ENCODE measurements at places on chromosomes 1 and 21.

DNA sequence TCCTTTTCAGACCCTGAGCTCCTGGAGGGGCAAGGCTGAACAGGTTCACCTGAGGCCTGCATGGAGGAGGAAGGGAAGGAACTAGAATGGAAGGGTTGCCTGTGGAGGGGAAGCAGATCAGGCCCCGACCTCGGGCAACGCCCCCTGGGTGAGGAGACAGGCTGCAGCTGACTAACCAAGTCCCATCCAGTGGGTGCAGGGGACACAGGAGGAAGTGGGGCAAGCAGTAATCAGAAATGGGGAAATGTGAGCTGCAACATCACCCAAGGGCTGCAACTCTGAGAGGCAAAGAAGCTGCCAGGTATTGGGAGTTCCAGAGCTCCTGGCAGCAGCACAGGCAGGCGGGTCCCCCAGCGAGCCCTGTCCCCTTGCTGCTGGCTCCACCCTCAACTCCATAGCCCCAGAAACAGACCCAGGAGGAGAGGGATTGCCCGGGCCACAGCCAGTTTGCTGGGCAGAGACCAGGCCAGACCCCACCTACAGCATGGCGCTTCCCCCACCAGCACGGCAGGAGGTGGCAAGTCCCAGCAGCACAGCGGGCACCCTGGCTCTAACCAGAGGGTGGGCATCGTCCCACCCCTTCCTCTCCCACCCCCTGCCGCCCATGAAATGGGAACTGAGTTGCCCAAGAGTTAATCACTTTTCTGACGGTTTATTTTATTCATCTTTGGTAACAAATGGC, 38.5 kb downstream of the MRPL37 start:
- DNase-seq, result no peak

GRCh38 chr1:101995984-101996745, 561 bp downstream of the OLFM3 start:
- peak; percentile 10 for DNase-seq

- no peak for DNase-seq
These were observed 6.1 kb upstream of the AGO3 start for GRCh38 chr1:35924838-35925237.

DNA sequence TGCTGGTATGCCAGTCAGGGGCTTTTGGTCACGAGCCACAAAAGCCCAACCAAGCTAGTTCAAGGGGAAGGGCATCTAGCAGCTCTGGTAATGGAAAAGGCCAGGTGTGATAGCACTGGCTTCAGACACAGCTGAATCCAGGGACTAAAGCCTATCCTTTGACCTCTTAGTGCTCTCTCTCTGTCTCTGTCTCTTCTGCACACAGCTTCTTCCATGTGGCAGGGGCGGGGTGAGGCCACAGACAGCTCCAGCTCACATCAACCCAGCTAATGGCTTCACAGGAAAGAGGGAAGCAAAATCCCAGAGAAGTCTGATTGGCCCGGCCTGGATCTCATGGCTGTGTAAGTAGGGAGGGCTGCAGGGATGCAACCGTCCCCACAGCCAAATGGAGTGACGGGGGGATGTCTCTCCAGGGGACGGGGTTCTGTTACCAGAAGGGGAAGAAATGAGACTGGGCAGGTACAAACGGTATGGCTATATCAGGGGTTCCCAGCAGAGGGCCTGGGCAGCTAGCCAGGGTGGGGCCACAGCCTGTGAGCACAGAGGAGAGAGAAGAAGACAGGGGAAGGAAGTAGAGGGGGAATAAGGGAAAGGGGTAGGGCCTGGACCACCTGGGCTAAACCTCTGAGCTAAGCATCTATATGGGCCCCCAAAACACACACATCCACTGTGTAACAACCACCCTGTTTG, 42.4 kb downstream of the FBXO2 start:
- no peak for DNase-seq

DNA sequence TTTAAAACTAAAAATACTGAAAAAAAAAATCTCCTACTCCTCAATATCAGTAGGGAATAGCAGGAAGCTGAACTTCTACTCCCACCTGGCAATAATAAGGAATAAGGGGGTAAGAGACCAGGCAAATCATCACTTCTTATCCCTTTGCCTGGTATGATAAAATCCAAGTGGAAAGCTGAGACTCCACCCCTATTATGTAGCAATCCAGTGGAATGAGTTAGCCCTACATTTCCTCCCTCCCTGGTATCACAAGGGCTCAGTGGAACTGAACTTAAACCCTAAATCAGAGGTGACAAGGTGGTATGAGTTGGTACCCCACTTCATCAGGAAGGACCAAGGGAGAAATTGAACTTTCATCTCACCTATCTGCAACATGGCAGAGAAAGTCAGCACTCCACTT, 25.7 kb downstream of the TRIM33 start:
- no peak for DNase-seq

DNA sequence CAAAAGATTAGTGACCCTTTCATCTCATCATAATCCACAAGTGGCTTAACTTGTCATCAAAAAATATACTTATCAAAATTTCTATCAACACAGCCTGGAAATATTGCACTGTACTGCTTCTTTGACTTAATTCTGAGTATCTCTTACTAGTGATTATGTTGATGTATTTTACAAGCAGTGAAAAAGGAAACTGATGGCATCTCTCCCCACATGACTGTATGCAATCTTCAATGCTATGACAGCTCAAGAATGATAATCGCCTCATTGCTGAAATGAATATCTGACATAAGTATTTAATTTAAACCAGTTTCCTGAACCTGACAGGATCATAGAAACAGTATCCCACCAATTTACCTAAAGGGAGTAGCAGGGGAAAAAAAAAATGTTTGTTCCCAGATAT, 79.5 kb downstream of the DPYD start:
- no peak for DNase-seq

DNA sequence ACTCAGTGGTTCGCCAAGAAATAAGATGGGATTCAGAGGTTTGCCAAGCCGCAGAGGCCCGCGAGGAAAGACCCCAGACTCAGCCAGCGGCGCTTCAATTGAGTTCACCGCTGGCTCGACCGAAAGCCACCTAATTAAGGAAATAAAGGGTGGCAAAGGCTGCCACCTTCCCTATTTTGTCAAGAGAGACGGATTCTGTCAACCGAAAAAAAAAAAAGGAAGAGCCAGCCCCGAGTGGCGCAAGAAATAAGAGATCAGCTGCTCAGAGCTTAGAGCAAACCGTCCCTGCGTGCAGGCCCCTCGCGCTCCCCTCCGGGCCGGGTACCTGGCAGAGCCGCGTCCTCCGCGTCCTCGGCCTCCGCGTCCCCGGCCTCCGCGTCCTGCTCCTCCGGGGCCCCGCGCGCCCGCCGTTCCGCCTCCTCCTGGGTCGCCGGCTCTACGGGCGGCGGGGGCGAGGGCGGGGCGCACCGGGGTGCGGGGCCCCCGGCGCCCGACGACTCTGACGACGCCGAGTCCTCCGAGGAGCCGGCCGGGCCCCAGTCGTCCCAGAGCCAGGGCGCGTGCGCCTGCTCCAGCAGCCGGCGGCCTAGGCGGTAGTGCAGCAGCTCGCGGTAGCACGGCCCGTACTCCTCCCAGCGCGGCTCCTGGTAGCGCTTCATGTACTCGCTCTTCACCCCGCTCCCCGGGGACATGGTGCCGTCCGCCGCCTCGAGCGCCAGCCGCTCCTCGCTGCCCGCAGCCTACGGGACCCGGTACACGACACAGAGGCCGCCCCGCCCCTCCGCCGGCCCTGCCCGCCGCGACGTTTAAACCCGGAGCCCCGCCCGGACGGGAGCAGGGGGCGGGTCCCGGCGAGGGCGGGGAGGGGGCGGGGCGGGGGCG, 832 bp downstream of the CCSAP start:
- peak; percentile 89 for DNase-seq

- DNase-seq, result no peak
These were observed 27.7 kb downstream of the TNR start for GRCh38 chr1:175715742-175716141.

- no peak for DNase-seq
These were observed 9.7 kb downstream of the CTNNBIP1 start for GRCh38 chr1:9900142-9901043.

DNA sequence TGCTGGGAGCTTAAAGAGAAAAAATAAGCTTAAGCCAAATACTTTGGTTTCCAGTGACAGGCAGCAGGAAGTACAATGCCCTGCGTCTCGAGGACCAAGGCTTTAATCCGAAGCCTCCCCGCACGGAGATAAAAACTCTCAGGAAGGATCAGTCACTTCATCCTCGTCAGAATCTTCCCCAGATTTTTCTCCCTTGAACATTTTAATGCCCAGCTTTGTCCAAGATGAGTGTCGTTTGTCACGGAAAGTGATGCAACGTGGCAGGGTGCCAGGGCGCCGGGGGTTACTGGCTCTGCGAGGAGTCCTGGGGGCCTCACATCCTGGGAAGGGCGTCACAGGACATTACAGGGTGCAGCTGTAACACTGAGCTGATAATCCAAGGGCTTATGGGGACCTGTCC, 25.2 kb upstream of the PCBP3 start:
- DNase-seq, result no peak

DNA sequence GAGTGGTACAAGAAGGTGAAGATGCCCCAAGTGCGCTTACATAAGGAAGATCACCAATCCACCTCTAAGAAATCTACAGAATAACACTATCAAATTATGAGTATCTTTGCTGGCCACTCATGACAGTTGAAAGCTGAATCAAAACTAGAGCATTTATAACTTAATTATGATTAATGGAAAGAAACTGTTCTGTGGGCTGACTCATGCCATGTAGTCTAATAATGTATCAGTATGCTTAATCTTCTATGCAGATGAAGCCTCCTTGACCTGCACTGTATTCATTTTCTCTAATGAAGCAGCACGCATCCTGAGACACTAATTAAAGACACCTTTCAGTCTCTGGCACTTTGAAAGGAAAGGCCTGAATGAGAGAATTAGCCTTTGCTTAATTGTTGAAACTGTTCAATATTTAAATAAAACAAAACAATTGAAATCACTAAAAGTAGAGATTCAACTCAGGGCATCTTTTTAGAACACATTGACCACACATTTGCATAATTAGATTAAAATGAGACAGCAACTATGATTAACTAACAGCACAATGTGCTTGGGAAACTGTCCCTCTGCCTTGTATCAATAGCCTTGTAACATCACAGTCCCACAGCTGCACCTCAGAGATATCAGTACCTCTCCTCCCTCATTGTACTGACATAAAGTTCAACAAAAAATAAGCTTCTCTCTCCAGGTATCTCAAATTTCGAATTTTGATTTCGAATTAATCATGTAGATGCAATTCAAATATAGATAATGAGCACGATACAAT, 105.6 kb downstream of the NTPCR start:
- DNase-seq, result no peak

DNA sequence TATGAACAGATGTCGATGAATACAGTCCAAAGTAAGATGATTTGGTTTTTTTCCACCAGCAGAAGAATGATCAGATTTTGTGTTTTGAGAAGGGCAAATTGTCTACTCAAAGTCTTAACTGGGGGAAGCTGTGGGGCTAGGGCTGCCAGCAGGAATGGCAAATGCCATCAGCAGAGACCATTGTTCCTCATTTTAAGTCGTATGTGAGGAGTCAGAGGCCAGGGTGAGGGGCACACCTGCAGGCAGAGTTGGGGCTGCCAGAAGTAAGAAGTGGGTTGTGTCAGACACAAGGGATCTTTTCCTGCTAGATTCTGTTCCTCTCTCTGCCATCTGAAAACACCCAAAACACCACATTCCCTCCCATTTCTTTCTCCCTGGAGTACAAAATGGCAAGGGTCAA, 8.7 kb downstream of the PARK7 start:
- DNase-seq, result no peak

- no peak for DNase-seq
These were observed 208.2 kb upstream of the SGIP1 start for GRCh38 chr1:66325594-66326380.

DNA sequence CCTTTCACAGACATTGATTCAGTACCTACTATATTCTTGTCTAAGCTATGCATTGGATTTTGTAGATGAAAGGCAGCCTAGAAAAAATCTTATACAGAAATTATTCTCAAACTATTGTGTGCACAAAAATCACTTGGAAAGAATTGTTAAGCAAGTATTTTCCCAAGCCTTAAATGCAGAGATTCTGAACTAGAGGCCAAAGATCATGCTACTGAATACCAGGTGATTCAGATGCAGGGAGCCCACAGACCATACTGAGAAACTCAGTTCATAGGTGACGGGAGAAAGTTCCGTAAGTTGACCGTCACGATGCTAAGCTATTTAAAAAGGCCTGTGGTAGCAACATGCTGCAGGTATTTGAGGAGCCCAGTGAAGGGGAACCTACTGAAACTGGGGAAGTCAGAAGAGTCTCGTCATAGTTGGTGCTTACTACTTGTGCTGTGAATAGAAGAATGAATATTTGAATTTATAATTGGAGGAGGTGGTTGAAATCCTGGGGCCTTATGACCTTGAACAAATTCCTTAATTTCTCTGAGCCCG, 150.8 kb downstream of the NFIA start:
- DNase-seq, result no peak

- DNase-seq, result peak; percentile 80
These were observed 255.7 kb downstream of the OMA1 start for GRCh38 chr1:58290685-58291372.

- DNase-seq, result peak; percentile 94
These were observed 500 bp downstream of the EPHA10 start for GRCh38 chr1:37764414-37764825.

DNA sequence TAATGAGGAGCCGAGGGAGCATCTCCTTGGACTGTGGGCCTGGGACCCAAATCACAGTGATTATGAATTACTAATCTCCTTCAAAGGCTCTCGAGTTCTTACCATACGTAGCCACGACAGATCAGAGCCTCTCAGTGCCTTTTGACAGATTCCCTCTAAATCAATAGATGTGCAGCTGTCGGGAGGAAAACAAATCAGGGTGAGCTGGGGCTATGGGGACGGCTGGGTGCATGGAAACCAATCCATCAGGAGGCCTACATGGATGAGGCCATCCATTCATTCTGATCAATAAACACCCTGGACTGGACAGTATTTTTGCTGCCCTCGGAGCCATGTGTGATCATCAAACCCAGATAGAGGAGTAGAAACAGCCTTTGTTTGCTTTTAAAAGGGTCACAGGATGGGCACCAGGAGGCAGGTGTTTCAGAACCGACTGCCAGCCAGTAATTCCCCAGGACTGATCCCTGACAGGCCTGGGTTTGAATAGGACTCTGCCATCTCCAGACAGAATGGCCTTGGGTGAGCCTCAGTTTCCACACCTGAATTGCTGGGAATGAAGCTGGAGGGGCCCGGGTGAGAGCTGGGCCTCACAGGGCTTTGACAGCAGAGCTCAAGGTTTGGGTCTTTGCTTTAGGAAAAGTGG, 532.8 kb downstream of the MATN1 start:
- no peak for DNase-seq

DNA sequence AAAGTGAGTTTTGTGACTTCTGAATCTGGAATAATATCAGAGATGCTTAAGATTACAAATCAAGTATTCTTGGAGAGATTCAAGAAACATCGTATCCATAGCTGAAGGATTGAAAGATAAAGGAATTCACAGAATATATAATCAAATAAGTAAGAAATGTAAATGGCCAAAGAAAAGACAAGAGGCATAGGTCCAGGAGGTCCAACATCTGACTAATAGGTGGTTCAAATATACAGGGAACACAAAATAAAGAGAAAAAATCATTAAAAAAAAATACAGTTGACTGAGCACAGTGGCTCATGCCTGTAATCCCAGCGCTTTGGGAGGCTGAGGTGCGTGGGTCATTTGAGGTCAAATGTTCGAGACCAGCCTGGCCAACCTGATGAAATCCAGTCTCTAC, 6.6 kb upstream of the MIS18A start:
- DNase-seq, result no peak

GRCh38 chr21:40176724-40177123, 309.5 kb downstream of the PCP4 start:
- DNase-seq, result no peak

All from nephron progenitor cell (in vitro differentiated cells).